ENCODE measurements at places on chromosomes 3 and 15. TPM values are rescaled to one million over a fixed set of nuclear protein-coding genes. Genes with fewer than 3 reads are reported as not detected.

Gene VEPH1
- total RNA-seq: 93.5 TPM

Gene PPM1L
- 0.89 TPM for total RNA-seq

Gene C3orf20
- total RNA-seq: not detected

Gene STT3B
- 347 TPM for total RNA-seq

Gene MKRN3
- not detected for total RNA-seq

Gene ZNF445
- total RNA-seq: 13.1 TPM

Gene SLC28A1
- not detected for total RNA-seq

Gene DUOX1
- not detected for total RNA-seq

Gene POPDC2
- 0.59 TPM for total RNA-seq

Gene SPESP1
- 6.0 TPM for total RNA-seq

Gene PRSS50
- not detected for total RNA-seq

Gene DNASE1L3
- not detected for total RNA-seq

Gene GPR149
- total RNA-seq: not detected

Gene GOLGA8T
- total RNA-seq: not detected

Gene CHCHD6
- total RNA-seq: 14.0 TPM
